Coronary artery (tissue), 2 donors: ENCODE measurements at places on chromosomes 2 and 18.

DNA sequence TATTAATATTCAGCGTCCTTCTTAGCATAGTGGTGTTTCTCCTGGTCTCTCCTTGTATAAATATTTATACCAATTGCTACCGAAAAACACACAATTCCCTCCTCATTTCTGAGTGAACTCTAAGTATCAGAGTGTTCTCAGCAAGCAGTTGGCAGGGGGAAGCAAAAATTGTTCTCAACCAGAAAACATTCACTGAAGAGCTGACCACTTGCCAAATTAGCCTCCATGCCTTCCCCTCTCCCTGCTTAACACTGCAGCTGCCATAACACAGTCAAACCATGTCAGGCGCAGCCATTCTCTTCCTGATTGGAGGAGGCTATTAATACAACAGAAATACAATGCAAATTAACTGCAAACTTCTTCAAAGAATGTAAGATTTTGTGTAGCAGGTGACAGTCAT, 105.0 kb downstream of the COL6A3 start:
- DNase-seq: no peak

DNA sequence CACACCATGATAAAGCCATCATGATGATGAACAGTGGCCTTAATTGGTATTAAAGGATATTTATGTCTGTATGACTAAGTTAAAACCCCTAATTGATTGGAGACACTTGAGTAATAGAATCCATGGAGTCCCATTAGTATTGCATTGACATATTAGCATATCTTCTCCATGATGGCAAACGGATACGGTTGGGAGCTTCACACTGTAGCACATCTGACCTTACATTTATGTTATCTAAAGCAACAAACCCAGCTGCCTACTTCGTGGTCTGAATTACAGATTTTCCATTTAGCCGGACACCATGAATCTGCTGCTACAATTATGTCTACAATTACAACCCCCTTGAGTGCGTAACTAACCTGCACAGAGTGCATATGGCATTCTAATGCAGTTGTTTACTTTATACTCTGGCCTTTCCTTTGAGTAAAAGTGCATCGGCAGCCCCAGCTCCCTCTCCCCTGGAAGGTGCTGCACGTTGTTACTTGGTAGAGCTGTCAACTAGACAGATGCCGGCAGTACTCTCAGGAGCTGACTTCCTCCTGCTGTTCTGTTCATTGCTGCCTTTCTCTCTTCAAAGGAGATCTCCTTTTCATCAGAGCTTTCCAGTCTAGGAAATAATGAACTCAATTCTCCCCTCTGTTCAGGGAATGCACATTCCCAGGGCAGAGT, 92.1 kb downstream of the LRRC30 start:
- DNase-seq: no peak

GRCh38 chr18:438571-438970, 61.9 kb downstream of the COLEC12 start:
- no peak for DNase-seq

DNA sequence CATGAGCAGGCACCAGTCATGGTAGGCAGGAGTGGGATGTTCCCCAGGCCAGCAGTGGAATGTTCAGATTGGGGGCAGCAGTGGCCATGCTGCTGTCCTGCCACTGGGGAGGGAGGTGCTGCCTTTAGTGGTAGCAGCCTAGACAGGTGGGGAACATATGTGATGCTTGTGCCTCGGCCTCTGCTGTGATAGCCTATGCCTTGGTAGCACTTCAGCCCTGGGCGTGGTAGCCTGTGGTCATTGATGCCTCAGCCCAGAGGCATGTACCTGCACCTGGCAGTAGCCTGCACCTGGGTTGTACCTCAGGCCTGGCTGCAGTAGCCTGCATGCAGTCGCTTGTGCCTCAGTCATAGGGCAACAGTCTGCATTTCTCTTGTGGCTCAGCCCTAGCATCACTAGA, 7.1 kb downstream of the RFTN2 start:
- no peak for DNase-seq

DNA sequence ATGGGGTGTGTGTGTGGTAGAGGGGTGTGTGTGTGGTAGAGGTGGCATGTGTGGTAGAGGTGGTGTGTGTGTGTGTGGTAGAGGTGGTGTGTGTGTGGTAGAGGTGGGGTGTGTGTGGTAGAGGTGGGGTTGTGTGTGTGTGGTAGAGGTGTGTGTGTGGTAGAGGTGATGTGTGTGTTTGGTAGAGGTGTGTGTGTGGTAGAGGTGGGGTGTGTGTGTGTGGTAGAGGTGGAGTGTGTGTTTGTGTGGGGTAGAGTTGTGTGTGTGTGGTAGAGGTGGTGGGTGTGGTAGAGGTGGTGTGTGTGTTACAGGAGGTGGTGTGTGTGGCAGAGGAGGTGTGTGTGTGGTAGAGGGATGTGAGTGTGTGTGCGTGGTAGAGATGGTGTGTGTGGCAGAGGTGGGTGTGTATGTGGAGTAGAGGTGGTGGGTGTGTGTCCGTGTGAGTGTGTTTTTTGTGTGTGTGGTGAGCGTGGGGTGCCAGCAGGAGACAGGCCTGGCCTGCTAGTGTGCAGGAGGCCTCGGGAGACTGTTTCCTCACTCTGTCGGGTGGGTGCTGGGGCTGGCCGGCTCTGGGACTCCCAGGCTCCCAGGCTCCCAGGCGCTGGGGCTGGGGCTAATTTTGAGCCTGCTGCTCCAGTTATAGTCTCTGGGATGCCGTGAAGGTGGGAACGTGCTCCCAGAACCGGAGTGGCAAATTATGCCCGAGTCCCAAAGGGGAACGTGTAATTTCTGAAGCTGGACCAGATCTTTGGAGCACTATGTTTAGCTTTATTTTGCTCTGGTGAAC, 165.2 kb downstream of the DYSF start:
- peak; percentile 75 for DNase-seq

- no peak for DNase-seq
These were observed 1.2 kb downstream of the ALK start for GRCh38 chr2:29920130-29920577.

GRCh38 chr2:109513749-109514588, 99.8 kb downstream of the SEPTIN10 start:
- DNase-seq: peak; percentile 85

- DNase-seq: no peak
These were observed 49.8 kb downstream of the USP34 start for GRCh38 chr2:61420991-61421544.

GRCh38 chr2:195457873-195458272, 199.2 kb upstream of the SLC39A10 start:
- no peak for DNase-seq

DNA sequence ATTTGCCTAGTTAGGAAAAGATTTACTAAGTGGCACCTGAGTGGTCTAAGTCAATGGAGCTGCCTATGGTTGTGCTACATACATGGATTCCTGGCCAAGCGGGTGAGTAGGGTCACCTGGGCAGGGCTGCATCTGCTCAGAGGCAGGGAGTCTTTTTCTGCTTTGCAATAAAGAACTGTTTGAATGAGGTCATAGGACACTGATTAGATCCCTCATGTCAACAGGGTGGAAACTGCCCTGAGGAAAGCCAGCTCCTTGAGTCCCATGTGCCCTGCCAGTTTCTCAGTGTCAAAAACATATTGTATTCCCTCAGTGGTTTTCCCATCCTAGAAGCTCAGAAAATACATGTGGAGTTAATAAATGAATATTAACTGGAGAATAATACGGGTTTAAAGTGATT, 4.6 kb downstream of the LAMA3 start:
- DNase-seq: no peak

- DNase-seq: no peak
These were observed at the start of gene PSMA8 for GRCh38 chr18:26133652-26134051. Gene PSMA8 (plus strand): TSS chr18:26133869. CDS start chr18:26133966, 97 bp downstream.

- peak; percentile 49 for DNase-seq
These were observed 153.2 kb downstream of the RTP5 start for GRCh38 chr2:242022550-242023290.

DNA sequence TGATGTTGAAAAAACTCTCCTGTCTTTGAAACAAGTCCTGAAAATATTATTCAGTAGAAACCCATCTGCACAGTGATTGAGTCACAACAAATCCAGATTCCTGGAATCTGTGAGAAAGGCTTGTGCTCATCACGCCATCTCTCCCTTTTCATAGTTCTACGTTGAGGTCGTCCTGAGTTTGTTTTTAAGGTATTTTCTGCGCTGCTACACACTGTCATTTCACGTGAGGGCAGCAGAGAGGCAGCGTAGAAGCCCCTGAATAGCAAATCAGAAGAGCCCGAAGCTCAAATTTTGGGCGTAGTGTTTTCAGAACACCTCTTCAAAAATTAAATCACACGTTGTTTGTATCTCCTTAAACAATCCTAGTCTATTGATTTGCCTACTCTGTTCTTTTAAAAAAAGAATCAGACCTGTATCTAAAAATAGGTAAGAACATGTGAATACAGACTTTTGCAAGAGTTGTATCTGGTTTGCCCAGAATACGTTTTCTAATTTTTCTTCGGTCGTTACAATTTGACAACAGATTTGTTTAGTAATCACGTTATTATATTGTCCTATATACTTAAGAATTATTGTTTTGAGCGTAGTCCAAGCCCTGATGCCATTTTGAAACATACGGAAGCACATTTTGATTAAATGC, 61.6 kb upstream of the SLC38A11 start:
- DNase-seq: no peak

- DNase-seq: no peak
These were observed 423.4 kb upstream of the ID2 start for GRCh38 chr2:8258406-8258805.

- no peak for DNase-seq
These were observed 42.5 kb downstream of the DOCK10 start for GRCh38 chr2:224999754-225000153.

- DNase-seq: no peak
These were observed 362.3 kb upstream of the KCNJ3 start for GRCh38 chr2:154336201-154336600.

- no peak for DNase-seq
These were observed 989.4 kb upstream of the NXPH2 start for GRCh38 chr2:139769633-139770032.

- DNase-seq: no peak
These were observed 705.1 kb upstream of the GCFC2 start for GRCh38 chr2:76415821-76416220.

DNA sequence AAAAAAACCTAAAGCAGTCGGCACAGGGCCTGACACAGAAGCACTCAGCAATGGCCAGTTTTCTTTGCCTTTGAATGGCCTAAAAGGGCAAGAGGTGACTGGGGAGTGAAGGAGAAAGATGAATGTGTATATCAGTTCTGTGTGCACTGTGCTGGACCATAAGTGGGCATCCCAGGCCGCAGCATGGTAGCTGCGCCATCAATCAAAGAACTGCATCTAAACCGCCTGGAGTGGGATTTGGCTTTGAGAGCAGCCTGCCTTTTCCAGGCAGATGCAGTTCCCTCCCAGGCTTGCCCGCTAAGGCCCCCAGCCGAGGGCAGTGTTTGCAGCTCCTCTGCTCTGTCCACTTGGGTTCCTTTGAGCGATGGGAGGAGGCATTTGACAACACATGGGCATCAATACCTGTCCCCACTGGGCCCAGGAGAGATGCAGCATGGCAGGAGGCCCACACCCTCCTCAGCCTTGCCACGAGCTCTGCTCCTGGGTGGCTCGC, 144.1 kb downstream of the FAM210A start:
- DNase-seq: no peak

- DNase-seq: no peak
These were observed 70.3 kb upstream of the DOCK10 start for GRCh38 chr2:225112362-225113126.

- no peak for DNase-seq
These were observed 119.1 kb upstream of the RND3 start for GRCh38 chr2:150606380-150607060.

- no peak for DNase-seq
These were observed 15.1 kb upstream of the RHOB start for GRCh38 chr2:20431772-20432171.

DNA sequence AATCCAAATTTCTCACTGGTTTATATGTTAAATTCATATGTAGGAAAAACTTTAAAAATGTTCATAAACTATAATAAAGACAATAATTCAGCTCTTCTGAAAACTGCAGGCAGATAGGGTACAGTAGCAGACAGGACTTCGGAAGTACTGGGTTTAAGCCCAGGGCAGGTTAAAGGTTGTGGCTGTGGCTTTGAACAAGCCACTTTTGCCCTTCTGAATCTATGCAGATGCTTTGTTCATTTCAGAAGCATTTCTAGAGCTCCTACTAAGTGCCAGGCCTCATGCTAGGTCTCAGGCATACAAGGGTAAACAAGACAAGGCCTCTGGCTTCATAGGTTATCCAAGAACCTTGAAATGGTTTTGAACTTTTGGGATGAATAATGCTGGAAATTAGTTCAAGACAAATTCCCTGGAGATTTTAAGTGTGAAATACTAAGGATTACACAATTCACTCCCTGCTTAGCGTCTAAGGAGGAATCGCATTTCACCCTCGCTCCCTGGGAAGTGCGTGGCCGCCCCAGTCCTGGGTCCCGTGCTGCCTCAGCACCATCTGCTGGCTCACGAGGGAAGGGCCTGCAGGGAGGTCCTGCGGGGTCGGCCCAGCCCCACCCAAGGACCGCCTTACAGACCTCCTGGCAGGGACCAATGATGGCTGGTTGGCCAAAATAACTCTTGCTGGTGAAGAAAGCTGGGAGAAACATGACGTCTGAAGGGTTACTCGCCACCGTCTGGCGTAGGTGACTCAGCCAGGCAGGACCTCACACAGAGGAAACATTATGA, 67.7 kb upstream of the L3MBTL4 start:
- peak; percentile 80 for DNase-seq

- DNase-seq: no peak
These were observed 324.1 kb downstream of the LPIN1 start for GRCh38 chr2:12070581-12070980.

- no peak for DNase-seq
These were observed 27.4 kb upstream of the SLC20A1 start for GRCh38 chr2:112618383-112618782.

- DNase-seq: no peak
These were observed 392.3 kb downstream of the GALNT13 start for GRCh38 chr2:154264024-154264423.

GRCh38 chr2:166179201-166179600, 51.4 kb upstream of the SCN1A start:
- no peak for DNase-seq

DNA sequence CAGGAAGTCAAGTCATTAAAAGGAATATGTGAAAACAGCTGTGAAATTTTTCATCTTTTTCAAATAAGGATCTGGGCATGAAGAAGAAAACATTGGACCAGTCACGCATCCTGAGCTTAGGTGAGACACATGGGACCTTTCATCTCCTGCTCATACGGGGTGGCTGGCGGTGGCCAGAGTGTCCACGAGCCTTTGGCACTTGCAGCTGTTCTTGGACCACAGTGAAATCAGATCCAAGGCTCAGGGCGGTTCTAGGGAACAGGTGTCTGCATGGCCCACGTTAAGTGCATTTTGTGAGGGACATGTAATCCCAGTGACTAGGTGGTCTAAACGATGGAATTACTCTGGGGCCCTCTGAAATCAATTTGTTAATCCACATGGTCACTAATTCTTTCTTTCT, 212.7 kb upstream of the COPS8 start:
- DNase-seq: peak; percentile 58
